ENCODE measurements at places on chromosomes 5 and 9.

DNA sequence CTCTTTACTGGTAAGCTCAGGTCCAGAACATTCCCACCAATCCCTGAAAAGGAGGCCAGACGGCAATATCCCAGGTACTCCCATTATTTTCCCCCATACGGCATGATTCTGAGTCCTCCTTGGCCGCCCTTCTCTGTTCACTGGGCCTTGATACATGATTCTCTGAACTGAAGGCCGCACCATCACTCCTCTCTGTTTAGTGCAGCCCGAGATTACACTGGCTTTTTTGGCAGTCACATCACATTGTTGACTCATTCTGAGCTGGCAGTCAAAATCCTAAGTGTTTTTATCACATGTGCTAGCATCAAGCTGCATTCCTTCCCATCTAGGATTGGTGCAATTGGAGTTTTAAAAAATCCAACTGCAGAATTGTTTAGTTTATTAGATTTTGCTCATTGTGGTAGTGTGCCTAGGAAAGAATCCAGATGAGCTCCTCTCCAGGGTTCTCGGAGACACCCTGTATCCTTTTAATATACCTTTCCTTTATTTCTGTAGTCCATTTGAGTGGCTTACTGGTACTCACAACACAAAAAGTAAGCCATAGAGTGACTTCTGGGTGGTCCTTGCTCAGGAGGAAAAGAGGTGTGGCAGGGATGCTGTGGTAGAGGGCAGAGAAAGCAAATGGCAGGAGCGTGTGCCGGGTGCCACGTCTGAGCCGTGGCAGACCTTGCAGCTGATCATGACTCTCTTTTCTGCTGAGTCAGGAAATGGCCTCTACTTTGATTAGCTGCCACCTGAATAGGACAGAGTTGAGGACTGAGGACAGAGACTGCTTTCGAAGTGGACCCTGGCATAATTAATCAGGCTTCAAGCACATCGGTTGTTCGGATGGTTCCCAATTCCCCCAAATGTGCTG is 121.1 kb upstream of the IL12B start:
- no peak for DNase-seq

DNA sequence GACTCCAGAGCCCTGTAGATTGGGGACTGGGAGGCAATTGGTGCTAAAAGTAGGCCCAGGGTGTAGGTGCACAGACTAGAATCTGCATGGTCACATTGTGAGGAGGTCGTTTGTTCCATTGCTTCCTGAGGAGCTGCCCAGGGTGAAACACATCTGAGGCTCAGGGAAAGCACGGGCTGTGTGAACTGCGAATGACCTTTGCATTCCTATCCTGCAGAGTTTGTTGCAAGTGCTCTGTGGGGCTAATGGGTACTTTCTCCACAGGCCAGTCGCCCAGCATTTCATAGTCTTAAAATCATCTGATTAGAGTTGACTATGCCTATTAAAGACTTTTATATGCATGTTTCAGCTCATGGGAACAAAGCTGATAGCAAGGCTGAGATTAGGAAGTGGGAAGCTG is 14.4 kb upstream of the SLC46A2 start:
- no peak for DNase-seq

- DNase-seq = no peak
Observed at GRCh38 chr5:36367524-36367923, 65.8 kb upstream of the RANBP3L start.

DNA sequence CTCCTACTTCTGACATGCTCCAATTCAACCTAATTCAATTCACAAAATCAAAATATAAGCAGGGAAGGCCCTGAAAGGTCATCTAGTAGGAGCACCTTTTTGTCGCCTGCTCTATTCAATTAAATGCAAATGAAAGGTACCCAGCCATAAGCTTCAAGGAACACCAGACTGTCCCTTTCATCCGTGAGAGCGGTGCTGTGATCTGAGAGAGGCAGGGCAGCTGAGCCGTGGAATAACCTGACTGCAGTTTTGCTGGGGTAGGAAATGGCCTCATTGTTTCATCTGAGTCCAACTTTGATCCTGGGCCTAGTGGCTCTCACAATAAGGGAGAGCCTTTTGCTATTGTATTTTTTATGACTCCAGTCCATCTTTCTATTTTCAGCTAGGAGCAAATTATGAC is 39.8 kb upstream of the GLRA1 start:
- no peak for DNase-seq

GRCh38 chr9:129702589-129703520 is 37.4 kb downstream of the PRRX2 start:
- DNase-seq = no peak

Data from stimulated activated CD8-positive, alpha-beta memory T cell treated with anti-CD3 and anti-CD28 coated beads, Interleukin-2, amount 100 ng/mL, for 48 hours (primary cell).